Chondrocyte (in vitro differentiated cells): ENCODE measurements at places on chromosomes 6 and 20. TPM values are rescaled to one million over a fixed set of nuclear protein-coding genes. Genes with fewer than 3 reads are reported as not detected.

Gene ENPP4
- total RNA-seq: 3.5 to 4.9 TPM (median 4.4 TPM) in 3 replicates

Gene OPN5
- total RNA-seq: not detected in 3 replicates

Gene SLC52A3
- not detected in 3 replicates for total RNA-seq

Gene VWA7
- 0.15 to 0.62 TPM (median 0.17 TPM) in 3 replicates for total RNA-seq

Gene DNMT3B
- 2.0 to 4.8 TPM (median 4.7 TPM) in 3 replicates for total RNA-seq

Gene CCN5
- 1.6 to 1.7 TPM (median 1.7 TPM) in 3 replicates for total RNA-seq

Gene MLIP
- 1.5 TPM in 1 of 3 replicates, not detected in the others for total RNA-seq

DNA sequence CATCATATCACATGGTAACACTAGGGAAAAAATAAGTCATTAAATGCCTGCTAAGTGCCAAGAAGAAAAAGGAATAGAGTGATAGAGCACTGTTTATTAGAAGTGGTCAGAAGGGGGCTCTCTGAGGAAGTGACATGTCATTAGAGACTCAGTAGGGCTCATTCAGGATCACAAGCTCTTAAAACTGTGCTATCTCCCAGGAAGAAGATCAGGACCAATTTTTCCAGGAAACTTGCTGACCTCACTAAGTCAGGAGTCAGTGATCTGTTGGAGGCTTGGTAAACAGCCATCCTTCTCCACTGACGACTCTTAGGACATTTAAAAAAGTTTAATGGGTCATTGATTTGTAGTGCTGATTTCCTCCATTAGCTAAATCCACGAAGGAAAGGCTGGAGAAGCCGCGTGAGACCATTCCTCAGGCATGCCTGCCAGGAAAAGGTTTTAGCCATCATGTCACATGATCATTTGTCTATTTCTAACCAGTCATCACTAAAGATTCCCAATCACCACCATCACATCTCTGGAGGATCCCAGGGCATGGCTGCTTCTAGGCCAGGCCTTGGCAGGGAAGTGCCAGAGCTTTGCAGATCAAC, 5.9 kb upstream of the PTPN1 start:
- DNase-seq: no peak

DNA sequence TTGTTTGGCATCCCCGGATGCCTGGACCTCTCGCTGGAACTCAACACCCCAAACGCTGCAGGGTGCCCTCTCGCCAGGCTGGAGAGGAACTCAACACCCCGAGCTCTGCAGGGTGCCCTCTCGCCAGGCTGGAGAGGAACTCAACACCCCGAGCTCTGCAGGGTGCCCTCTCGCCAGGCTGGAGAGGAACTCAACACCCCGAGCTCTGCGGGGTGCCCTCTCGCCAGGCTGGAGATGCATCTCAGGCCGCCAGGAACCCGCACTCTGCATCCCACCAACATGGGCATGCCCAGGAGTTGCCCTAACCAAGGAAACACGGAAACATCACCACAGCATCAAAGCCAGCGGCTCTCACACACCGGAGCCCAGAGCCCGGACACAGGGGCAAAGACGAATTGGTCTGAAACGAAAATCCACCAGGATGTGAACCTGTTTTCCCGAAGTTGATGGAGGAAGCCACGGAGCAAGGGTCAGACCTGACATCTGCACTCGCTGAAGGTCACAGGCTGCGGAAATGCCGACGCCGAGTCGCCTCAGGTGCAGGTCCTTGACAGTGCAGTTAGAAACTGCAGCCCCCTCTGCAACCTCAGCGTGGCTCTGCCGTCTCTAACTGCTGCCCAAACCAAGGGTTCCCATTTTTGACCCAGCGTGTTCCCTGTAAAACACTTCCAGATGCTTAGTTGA, 37.5 kb downstream of the DLL1 start:
- DNase-seq: no peak

DNA sequence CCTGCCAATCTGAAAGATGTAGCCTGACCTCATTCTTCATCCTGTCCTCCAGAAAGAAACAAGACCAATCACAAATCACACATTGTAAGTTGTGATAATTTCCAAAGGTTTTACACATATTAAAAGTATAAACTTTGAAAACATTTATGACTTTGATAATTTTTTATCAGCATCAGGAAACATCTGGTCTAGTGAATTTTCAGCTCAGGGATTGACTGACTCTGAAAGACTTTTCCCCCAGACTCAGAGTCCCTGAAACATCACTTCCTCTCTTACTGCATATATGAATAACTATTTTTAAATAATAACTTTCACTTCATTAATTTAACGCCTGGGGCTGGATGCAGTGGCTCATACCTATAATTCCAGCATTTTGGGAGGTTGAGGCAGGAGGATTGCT, 48.5 kb upstream of the SSTR4 start:
- DNase-seq: no peak

DNA sequence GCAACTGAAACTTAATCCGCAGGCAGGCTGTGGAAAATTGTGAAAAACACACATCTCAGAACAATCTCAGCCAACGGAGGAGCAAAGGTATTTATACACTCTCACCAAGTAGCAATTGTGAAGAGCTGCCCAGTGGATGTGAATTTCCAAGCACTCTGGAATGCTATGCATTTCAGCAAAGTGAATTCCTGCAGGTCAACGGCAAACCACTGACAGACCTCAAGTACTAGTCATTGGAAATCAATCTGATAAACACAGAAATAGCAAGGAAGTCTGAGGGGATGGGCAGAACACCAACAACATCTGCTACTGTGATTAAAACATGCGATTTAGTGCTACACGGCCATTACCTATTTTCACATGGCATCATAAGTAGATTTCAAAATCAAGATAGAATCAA, 429.1 kb downstream of the HTR1B start:
- no peak for DNase-seq

Gene NHSL1
- total RNA-seq: 17.2 to 23.7 TPM (median 23.4 TPM) in 3 replicates

DNA sequence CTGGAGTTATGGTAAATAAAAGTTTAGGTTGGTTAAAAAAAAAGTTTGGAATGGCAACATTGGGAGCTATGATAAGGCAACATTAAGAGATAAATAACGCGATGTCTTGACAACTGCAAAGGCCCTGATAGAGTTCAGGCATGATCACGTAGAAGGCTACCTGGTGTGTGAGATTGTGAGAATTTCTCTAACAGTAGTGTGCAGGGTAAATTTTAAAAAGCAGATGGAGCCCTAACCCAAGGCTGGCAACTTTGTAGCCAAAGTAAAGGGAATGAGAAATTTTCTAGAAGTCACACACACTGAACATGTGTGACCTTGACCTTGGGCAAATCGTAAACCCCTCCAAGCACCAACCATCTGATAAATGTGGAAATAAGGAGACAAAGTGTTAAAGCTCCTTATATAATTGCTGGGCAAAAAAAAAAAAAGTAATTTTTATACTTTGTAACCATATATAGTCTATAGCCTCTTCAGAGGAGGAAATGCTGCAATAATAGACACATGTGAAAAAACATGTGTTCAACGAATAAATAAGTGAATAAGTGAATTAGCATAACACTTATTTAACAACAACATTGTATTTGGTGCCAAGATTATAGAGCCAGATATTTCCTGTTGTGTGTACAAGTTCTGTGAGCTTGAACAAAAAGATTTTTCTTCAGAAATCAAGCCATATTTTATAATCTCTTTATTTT, 18.2 kb downstream of the KCNQ5 start:
- DNase-seq: no peak

Gene TRIM31
- not detected in 3 replicates for total RNA-seq
